ENCODE measurements at places on chromosomes 16 and 17.
A peak's percentile ranks its signal among the peaks of the same experiment; 100 is the strongest.

GRCh38 chr17:4938688-4939545, 929 bp downstream of the SLC25A11 start:
- DNase-seq, result no peak

DNA sequence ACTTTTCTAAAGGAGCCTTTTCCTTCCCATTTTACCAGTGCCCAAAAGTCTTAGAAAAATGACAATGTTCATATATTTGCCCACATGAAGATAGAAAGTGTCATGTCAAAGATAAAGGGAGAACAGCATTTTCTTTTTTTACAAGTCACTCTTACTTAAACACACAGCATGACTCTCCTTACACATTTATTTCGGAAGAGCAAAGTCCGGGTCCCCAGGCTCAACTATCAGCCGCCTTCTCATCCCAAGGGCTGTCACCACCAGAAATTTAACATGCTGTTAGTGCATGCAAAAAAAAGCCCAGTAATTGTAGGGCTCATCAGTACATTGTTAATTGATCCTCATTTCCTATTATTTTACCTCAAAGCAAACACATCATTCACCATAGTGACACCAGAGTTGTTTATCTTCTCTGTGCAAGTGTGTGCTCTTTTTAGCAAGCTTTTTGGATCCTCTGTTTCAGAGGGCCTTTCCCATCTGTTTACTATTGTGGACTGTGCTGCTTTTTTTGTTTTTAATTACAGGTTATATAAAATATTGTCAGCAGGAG, 560.3 kb downstream of the WWOX start:
- no peak for DNase-seq

GRCh38 chr16:525123-525519, 2.4 kb upstream of the CAPN15 start:
- no peak for DNase-seq

- peak; percentile 51 for DNase-seq
Measured at GRCh38 chr17:488993-489757, 136.6 kb upstream of the RPH3AL start.

DNA sequence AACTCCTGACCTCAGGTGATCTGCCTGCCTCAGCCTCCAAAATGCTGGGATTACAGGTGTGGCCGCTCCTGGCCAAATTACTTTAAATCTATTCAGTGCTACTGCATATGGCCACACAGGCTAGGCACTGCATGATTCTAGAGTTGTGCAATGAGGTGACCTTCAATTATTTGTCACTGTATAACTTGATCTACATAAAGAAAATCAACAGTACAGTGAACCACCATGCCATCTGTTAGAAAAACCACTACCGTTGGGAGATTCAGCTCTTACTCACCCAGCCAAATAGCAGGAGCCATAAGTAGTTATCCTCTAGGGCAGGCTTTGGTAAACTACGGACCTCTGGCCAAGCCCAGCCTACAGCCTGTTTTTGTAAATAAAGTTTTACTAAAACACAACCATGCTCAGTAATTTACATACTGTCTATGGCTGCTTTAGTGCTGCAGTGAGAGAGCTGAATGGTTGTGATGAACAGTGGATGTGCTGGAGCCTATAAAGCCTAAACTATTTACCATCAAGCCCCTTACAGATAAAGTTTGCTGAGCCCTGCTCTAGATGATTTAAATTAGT, 40.7 kb upstream of the TANC2 start:
- no peak for DNase-seq

GRCh38 chr17:14580499-14580898, 279.6 kb downstream of the HS3ST3B1 start:
- no peak for DNase-seq

DNA sequence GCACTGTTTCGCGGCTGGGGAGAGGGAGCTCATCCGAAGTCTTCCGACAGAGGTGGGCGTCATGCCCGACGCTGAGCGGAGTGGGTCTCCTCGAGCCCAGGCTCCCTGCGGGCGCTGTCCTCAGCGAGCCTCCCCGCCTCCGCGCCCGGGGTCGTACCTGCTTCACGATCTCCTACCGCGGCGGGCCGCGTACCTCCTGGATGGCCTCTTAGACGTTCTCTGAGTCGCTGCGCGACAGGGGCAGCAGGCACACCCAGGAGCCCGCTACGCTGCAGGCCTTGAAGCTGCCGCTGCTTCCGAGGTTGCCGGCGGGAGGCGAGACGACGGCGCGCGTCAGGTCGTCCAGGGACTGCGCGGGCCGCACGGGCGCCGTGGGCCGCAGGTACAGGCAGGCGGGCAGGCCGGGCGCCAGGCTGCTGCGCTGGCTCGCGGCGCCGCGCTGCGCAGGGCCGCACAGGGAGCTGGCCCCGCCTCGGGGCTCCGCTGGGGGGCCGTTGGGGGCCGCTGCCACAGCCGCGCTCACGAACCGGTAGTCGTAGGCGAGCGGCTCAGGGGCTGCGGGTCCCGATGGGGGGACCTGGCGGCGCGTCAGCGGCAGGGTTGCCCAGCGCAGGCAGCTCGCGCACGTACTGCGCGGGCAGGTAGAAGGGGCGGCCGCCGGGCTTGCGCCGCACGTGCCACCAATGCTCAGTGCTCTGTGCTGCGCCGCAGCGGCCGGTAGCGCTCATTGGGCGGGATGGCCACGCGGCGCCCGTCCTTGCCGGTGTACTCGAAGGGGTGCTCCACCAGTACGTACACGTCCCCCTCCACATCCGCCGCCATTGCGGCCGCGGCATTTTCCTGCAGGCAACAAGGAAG, 116.4 kb upstream of the SMURF2 start:
- peak; percentile 24 for DNase-seq

GRCh38 chr16:86118467-86119307, 219.7 kb downstream of the IRF8 start:
- no peak for DNase-seq

DNA sequence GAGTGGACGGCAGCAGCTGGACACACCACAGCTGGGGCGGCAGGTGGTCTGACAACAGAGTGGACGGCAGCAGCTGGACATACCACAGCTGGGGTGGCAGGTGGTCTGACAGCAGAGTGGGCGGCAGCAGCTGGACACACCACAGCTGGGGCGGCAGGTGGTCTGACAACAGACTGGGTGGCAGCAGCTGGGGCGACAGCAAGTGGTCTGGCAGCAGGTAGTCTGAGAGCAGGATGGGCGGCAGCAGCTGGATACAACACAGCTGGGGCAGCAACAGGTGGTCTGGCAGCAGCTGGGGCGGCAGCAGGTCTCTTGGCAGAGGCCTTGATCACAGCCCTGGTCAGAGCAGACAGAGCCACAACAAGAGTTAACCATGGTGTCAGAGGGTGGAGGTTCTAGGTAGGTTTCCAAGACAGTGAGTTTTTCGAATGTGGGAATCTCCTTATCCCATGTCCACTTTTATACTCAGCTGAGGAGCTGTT, at the start of gene KRTAP4-1:
TSS of gene KRTAP4-1 (minus strand) at position 432 of the 482 bp plus-strand sequence. CDS start at position 375, 57 bp downstream.
- no peak for DNase-seq

GRCh38 chr17:12388226-12388625, 277.5 kb upstream of the MYOCD start:
- no peak for DNase-seq

DNA sequence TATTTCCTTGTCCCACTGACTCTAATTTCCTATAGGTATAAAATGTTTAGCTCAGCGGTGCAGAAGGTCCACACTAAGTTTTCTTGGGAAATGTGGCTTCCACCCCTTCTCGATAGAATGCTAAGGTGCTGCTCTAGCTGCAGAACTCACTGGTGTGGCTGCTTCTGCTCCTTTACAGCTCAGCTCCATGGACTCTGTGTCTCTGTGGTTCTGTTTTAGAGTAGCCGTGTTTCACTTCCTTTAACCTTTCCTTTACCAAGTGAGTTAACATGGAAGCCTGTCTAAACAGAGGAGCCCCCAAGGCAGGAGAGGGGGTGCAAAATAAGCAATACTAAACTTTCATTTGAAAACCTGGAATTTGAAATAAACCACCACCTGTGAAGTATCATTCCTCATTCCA, 65.3 kb downstream of the SPECC1 start:
- no peak for DNase-seq

DNA sequence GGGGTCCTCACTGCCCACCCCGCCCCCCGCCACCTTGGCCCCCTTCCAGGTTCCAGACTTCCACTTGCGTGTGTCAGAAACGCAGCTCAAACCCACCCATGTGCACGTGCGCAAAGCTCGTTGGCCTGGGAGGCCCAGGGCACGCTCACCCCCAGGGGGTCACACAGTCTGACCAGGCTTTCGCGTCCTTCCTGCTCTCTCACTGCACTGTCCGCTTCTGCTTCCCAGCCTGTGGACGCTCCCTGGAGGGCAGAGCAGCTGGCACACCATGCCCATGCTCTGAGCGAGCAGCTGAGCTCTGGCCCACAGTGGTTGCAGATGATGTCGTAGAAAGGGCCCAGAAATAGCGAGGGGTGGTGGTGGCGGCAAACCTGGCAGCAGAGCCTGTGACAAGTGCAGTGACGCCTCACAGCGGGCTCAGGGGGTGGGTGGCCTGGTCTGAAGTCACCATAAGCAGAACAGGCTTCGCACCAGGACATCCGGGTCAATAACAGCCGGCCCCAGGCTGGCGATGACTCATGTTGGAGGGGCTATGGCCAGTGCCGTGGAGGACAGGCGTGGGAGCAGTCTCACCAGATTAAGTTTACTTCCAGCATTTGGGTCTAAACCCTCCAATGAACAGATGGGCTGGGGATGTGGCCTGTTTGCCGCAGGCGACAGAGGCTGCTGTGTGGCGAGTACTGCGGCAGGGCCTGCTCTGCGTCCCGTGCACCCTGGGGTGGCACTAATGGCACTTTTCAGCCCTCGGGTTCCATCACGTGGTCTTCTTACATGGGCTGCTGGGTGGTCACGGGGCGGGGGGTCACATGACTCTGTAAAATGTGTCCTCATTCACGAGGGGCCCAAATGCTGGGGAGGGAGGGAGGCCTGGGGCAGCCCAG, 49.0 kb downstream of the NT5M start:
- no peak for DNase-seq

All from CD4-positive, alpha-beta T cell treated with Interleukin-10 for 1 hour (primary cell).